Temporal lobe (tissue), 4 donors: ENCODE measurements at places on chromosomes 1 and 21. TPM values are rescaled to one million over a fixed set of nuclear protein-coding genes. Genes with fewer than 3 reads are reported as not detected.

RGL1 gene
- total RNA-seq, result 34.7 TPM

MTMR11 gene
- total RNA-seq, result 1.2 TPM

FABP3 gene
- 88.0 TPM for total RNA-seq

TESK2 gene
- 0.74 TPM for total RNA-seq

OR2T11 gene
- not detected for total RNA-seq

SLC22A15 gene
- total RNA-seq, result 8.9 TPM

BNIPL gene
- total RNA-seq, result 0.25 TPM

HES5 gene
- total RNA-seq, result 13.3 TPM

CNR2 gene
- under 0.01 TPM for total RNA-seq
